DMS53 (cell line): ENCODE measurements at places on chromosomes 2 and 18.

- no peak for DNase-seq
These were observed 169.7 kb downstream of the HAUS1 start for GRCh38 chr18:46273861-46274260.

- peak; percentile 85 for DNase-seq
These were observed at the start of gene SH3RF3 for GRCh38 chr2:109128616-109129355. Gene SH3RF3 (plus strand): TSS chr2:109129205.

- no peak for DNase-seq
These were observed 35.2 kb downstream of the PTMA start for GRCh38 chr2:231743376-231744116.

- no peak for DNase-seq
These were observed 328.8 kb upstream of the UBE2E3 start for GRCh38 chr2:180651596-180651995.

GRCh38 chr18:77572537-77572936, 322.9 kb downstream of the GALR1 start:
- no peak for DNase-seq

- no peak for DNase-seq
These were observed 82.8 kb downstream of the NRP2 start for GRCh38 chr2:205765151-205765550.

DNA sequence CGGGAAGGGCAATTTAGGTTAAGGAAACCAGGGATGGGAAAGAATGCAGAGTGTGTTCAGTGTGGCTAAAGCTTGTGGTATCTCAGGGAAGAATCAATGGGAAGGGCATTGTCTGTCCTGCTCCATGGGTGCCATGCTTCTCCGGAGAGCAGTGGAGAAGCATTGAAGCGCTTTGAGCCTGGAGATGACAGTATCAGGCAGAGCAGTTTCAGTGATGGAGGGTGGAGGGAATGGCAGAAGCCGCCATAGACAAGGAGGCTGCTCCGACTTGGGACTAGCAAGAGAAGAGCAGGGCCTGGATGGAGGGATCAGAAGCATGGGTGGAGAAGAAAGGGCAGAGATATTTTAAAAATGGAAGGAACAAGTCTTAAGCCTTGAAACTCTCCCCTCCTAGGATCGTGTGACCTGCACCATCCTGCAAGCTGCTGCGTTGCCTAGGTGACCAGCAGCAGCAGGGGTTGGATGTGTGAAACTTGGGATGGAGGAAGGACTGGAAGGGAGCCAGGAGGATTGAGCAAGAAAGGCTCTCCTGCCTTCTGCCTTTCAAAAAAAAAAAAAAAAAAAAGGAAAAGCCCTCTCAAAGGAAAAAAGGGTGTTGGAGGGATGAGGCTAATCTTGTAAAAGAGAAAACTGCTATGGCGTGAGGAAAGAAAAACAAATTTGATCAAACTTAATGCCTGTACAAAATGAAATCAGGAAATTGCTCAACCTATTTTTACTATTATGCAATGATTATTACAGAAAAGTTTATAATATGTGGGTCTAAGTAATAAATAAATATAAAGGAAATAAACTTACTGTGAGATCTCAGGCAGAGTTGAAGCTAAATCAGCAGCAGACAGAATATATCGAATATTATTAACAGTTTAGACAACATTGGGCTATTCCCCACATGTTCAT, 493.8 kb upstream of the NRP2 start:
- peak; percentile 12 for DNase-seq

DNA sequence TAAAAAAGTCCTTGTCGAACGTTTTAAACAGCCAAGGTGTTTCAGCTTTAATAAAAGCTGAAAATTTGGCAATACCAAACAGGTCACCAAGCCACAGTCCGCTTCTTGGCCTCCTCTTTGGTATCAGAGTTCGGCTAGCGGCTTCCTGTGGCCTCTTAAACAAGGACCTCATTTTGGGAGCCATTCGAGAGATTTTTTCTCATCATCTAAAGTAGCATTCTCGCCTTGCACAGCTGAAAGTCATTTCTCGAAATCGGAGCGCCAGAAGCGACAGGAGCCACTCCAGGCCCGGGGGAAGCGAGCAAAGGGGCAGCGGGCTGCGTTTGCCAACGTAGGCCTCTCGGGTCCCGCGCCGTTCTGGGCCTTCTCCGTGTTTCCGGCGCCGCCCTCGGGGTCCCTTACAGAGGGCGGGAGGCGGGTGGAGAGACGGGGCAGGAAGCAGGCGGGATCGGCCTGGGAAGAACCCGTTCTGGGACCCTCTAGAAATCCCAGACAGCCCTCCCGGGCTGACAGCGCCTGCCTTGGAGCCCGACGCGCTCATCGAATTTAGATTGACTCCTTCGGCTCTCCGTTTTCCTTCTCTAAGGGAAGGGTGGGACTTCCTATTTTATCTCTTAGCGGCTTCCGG, 522 bp upstream of the ZNF407 start:
- DNase-seq, result peak; percentile 96

DNA sequence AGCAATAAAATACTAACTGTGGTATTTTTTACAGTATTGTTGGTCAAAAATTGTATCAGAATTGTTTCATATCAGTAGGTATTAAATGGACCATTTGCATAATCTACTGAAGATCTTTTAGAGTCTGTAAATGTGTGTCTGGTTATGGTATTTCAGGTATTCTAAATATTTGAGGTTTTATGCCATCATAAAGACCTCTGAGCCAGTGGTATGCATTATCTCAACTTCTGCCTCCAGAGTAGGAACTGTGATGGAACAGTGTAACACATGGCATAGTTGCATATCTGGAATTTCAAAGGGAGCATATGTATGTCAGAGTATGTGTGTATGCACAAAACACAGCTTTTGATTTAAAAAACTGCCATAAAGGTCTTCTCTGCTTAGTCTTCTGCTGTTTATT, 15.4 kb downstream of the GREB1L start:
- no peak for DNase-seq

DNA sequence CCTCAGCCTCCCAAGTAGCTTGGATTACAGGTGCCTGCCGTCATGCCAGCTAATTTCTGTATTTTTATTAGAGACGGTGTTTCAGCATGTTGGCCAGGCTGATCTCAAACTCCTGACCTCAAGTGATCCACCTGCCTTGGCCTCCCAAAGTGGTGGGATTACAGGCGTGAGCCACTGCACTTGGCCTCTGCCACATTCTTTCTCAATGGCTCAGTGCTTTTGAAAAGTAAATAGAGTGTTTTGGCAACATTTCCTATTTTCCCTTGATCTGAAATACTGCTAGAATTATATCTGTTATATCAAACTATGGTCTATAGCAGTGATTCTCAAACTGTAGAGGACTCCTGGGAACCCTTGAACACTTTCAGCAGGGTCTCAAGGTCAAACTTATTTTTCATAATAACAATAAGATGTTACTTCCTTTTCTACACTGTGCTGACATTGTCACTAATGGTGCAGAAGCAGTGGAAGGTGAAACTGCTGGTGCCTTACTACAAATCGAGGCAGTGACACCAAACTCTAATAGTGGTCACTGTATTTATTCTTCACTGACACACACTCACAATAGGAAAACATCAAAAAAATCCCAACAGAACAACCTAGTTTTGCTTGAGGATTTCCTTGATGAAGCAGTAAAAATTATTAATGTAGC, 10.6 kb downstream of the DAW1 start:
- no peak for DNase-seq

- peak; percentile 87 for DNase-seq
These were observed 14.6 kb upstream of the ITGAV start for GRCh38 chr2:186575302-186575701.

- DNase-seq, result no peak
These were observed 93.6 kb downstream of the DNER start for GRCh38 chr2:229620759-229621158.

GRCh38 chr2:81835321-81836000, 1530.9 kb upstream of the LRRTM1 start:
- peak; percentile 24 for DNase-seq

DNA sequence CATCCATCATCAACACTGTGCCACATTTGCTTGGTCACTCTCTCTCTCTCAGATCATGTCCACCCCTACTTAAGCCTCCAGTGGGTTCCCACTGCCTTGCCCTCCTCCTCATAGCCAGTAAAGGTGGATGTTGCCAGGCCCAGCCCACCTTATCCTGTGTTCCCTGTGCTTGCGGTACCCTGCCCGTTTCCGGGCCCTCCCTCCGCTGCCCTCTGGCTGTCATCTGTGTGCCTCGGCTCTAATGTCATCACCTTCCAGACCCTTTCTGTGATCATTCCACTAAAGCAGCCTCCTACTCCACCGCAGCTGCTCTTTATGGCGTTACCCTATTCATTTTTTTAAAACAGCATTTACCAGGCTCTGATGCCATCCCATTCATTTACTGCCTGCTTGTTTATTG, 305.7 kb upstream of the SKOR2 start:
- DNase-seq, result no peak

- no peak for DNase-seq
These were observed 366.4 kb downstream of the XIRP2 start for GRCh38 chr2:167254721-167255120.

DNA sequence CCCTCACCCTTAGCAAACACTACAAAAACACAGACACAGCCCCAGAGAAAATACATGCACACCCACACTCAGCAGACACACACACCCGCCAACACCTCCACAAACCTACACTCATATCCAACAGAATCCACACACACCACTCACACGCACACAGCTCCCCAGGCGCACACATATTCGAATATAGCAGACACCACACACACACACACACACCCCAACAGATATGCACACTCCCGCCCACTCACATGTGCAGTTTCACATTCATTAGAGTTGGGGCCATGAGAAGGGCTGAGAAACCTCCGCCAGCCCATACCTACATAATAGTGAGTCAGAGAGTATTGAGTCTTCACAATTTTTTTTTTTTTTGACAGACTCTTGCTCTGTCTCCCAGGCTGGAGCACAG, 29.4 kb upstream of the NOTO start:
- no peak for DNase-seq

GRCh38 chr2:240297256-240298116, 138.0 kb upstream of the GPC1 start:
- no peak for DNase-seq

- DNase-seq, result no peak
These were observed 779.5 kb upstream of the LRRTM1 start for GRCh38 chr2:81084101-81084500.

GRCh38 chr2:97740590-97741182, 27.3 kb downstream of the ZAP70 start:
- peak; percentile 88 for DNase-seq

DNA sequence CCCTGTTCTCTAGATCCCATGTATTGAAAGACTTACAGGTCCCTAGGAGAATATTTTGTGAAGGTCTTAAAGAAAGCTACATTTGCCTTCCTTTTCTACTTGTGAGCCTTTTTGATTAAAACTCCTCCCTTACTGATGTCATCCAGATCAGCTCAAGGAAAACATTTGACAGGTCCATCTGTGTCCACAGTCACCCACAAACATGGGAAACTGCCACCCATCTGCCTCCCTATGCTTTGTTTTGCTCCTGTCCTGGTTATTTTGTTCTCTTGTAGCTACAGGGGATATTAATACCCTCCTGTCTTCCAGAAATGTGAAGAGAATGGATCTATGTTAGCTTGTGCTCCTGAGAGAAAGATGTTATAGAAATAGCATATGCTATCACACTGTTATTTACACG, 203.6 kb upstream of the GALNT5 start:
- peak; percentile 52 for DNase-seq

DNA sequence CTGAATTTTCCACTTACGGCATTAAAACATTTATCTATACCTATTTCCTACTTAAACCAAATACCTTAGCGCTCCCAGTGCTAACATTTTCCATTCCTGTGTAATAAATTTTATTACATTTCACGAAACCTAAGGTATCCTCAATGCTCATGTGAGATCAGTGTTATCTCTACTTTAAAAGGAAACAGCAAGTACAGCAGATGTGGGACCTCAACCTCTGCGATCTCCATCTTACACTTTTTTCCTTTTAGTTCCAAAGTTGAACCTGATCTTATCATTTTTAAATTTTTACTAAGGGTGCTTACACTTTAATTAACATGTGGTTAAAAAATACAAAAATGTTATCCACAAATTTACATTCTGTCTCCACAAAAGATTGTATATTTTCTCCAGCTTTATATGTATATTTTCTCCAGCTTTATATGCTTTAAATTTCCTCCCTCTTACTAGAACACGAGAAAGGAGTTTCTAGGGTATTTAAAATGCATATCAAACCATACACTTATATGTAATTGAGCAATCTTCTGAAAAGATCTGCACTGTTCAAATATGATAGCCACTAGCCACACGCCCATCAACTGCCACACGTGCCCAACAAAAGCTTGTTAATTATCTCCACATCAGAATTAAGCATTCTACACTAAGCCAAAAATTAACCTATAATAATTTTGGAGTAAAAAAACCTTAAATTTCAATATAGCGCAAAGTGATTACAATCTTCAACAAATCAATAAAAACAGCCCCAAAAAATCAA, 38.1 kb downstream of the MBOAT2 start:
- no peak for DNase-seq

- DNase-seq, result peak; percentile 78
These were observed 1.1 kb downstream of the MAPK4 start for GRCh38 chr18:50560681-50561629.

DNA sequence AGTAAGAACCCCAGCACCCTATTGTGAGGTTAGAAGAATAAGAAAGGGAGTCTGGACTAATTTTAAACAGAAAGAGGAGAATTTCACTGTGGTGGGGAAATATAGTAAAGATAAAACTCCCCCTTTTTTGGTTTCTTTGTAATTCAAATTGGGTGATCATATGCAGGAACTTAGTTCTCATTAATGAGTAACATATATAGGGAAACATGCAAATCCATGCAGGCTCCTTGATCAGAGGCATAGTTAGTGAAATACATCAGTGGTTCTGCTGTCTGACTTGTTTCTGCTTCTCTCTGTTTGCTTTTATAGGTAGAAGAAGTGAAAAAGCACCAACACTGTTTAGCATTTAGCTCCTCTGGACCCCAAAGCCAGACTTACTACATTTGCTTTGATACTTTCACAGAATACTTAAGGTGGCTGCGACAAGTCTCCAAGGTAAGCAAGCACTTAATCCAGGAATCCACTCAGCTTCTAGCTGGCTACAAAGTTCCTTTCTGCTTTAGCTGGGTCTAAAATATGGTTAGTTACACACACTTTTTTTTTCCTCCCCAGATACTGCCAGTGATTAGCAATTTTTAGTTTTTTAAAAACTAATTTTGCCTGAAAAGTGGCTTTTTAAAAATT, 123.2 kb downstream of the PHLPP1 start:
- DNase-seq, result no peak

DNA sequence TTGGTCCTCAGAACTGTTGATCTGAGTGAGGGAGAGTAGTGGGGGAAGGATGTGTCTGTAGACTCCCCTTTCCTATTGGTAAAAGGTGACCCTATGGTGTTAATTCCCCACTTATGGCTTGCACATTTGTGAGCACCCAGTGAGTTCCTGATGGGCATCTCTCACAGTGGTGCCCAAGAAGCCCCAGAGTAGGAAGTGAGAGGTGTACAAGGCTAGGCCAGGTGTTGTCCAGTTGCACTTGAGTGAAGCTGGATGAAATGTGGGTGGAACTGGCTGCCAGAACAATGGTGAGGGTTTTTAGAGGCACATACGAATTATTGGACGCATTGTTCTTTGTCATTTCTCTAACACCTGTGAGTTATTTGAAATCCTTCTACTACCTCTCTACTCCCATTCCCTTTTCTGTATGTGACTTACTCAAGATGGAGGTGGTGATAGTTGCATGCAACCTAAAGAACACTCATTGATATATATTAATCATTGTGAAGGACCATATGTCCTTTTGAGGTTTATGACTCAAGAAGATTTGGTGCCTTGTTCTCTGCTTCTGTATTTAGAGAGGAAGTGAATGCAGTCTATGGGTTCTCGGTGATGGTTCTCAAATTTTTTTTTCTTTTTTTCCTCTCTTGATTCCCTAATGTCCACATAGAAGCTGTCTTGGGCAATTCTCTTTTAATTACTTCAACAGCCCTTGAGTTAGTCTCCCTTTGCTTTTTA, 162.7 kb downstream of the FSHR start:
- no peak for DNase-seq
